ENCODE measurements at places on chromosomes 12 and 14. TPM values are rescaled to one million over a fixed set of nuclear protein-coding genes. Genes with fewer than 3 reads are reported as not detected.

DNA sequence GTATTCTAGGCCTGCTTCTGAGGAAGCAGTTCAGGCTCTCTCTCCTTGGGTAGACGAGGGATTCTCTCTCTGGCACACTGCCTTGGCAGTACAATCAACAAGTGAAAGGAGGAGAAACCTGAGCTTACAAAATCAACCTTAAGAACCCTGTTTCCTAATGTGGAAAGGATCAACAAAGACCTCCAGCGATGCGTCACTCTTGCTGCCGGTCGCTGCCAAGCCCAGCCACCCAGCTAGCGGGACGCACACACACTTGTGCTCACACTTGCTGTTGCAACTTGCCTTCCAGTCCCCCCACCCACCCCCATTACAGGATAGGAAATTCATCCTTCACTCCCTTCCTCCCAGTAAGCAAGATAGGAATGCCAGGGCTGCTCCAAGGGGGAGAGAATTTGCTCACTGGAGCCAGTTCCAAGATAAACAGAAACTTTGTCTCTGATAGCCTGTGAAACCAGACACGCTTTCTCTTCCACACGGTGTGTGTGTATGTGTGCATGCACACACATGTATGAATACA lies 144.3 kb downstream of the BCL11B start:
- no peak for DNase-seq

- DNase-seq, result no peak
Measured at GRCh38 chr14:99344051-99344758, 72.2 kb upstream of the BCL11B start.

- no peak for DNase-seq
Measured at GRCh38 chr14:89858089-89858488, 96.4 kb downstream of the EFCAB11 start.

- DNase-seq, result no peak
Measured at GRCh38 chr12:47527816-47528215, 178.0 kb downstream of the RPAP3 start.

DNA sequence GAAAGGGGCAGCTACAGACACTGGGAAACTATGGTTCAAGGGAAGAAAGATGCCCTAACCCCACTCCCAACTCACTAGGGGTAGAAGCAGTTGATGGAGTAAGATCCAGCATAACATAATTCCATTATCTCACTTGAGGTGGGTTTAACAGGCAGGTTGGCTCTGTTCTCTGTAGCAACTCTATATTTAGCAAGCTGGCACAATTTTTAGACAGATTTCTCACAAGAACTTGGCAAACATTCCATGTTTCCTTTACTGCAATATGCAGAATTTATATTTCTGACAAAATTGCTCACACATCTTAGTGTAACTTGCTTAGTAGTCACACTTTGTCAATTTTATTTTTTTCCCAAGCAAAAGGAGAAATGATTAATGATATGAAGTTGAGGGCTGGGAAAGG lies 475.4 kb downstream of the RMST start:
- no peak for DNase-seq

DNA sequence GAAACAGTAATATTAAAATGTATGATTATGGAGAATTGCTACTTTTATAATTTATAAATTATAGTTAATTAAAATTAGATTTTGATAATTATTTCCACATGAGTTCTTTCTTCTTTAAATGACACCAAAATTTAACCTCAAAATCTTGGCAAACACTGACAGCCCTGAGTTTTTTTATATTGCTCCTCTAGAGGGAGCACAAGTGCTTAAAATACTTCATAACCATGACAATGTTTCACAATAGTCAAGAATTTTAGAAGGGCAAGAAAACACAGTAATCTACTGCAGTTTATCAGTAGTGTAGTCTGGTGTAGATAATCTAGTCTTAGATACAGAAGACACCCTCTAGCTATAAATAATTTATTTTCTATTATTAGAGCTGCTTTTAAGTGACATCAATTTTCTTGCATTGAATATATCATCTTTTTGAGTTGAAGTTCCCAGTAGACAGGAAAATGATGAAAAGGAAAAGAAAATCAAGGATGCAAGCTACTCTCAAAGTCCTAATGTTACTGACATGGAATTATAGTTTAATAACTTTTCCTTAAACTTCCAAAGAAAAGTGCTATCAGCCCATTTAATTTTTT lies 14.3 kb upstream of the PTGER2 start:
- no peak for DNase-seq

GRCh38 chr12:234019-234418 lies 20.1 kb upstream of the SLC6A12 start:
- DNase-seq, result no peak

- no peak for DNase-seq
Measured at GRCh38 chr12:40903040-40903439, 210.8 kb downstream of the CNTN1 start.

- no peak for DNase-seq
Measured at GRCh38 chr12:65889144-65889880, 65.0 kb downstream of the HMGA2 start.

GRCh38 chr12:24386836-24387235 lies 437.4 kb upstream of the SOX5 start:
- no peak for DNase-seq

DNA sequence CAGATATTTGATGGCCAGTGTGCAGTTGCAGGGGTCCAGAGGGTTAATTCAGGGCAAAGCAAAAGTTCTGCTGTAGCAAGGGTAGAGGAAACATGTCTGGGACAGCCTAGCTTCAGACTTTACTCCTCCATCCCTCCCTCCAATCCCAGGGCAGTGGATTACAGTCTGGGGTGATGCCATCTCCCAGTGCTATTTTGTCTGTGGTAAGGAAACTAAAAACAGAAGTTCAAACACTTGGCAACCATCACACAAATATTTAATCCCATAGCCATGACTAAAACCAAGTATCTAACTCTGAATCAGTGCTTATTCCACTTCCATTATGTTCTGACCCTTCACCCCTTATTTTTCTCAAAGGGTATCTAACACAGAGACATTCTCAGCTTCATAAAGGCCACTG lies 61.8 kb downstream of the PIK3C2G start:
- DNase-seq, result no peak

GRCh38 chr12:116353958-116354357 lies 76.5 kb upstream of the MED13L start:
- DNase-seq, result no peak

DNA sequence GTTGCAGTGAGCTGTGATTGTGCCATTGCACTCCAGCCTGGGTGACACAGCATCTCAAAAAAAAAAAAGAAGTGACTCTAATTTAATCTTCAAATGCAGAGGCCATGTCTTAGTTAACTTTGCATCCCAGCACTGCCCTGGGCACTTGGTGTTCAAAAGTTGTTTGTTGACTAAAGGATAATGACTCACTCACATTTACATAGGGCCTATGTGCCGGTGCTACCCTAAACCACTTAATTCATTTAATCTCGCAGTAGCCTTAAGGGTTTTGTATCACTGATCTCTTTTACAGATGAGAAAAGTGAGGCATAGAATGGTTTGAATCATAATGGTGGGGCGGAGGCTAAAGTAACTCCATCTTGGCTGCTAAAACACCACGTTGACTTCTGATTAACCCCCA lies 23.7 kb downstream of the MFAP5 start:
- DNase-seq, result no peak

- no peak for DNase-seq
Measured at GRCh38 chr12:42960087-42960527, 370.6 kb upstream of the PRICKLE1 start.

DNA sequence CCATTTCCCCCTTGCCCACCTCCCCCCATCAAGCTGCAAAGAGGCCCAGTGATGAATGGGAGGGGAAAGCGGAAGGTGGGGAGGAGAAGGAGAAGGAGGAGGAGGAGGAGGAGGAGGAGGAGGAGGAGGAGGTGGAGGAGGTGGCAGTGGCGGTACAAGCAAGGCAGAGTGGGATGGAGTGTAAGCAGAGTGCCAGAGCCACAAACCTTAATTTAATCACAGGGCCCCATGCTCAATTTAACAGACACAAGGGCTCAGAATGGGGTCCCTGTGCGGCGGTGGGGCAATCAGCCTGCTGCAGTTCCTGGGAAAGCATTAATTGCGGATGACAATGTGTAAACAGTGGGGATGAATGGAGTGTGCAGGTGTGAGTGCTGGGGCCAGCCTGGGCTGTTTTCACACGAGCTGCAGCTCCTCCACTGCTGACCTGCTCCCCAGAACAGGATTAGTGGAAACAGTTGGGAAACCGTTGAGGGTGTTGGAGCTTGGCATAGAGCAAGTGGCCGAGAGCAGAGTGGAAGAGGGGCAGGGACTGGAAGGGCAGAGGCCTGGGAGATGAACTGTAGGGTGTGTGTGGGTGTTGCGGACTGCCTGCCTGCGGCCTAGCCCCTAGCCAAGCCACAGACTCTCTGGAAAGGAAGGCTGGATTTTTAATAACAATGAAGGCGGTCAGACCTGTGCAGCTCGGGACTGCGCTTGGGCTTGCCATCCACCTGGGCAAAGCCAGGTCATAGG lies 36.4 kb upstream of the SMOC1 start:
- DNase-seq, result no peak

DNA sequence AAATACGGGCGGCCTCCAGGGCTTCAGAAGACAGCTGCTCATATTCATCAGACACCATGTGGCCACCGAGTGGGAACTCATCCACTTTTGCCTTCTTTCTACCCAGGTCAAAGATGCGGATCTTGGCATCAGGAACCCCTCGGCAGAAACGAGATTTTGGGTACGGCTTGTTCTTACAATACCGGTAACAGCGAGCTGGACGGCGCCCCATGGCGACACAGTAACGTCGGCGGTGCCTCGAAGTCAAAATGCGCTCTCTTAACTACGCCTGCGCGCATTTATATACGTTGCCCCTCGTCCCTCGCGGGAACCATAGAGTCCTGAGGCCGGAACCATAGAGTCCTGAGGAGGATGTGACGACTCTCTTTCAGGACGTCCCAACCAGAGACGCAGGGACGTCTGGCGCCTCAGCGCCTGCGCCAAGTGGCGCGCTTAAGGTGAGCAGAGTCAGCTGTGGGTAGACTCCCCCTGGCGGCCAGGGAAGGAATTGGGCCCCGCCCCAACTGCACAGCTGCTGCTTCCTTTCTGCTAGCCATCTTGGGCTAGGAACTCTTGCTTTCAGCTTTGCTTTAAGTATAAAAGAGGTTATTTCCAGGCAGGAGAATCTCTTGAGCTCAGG lies at the start of gene RPL10L:
Gene RPL10L (minus strand): TSS at position 256 of the 619 bp plus-strand sequence. CDS start 45 bp downstream, at position 211.
- no peak for DNase-seq

DNA sequence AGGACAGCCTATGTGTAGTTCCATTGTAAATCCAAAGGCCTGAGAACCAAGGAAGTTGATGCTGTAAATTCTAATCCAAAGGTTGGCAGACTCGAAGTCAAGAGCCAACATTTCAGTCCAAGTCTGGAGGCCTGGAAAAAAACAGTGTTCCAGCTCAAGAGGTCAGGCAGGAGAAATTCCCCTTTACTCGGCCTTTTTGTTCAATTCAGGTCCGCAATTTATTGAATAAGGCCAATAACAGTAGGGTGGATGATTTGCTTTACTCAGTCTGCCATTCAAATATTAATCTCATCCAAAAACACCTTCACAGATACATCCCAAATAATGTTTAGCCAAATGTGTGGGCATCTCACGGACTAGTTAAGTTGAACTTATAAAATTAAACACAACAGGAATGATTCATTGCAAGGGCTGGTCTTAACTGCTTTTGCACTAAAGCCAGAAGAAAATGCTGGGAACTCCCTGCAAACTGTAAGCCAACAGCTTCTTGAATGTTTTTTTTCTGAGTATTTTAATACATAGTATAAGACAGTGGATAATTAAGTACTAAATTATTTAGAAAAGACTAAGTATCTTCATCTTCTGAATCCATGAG lies 197.4 kb upstream of the GARIN6 start:
- DNase-seq, result no peak

- DNase-seq, result no peak
Measured at GRCh38 chr14:59633486-59633885, 56.9 kb upstream of the CCDC175 start.

- no peak for DNase-seq
Measured at GRCh38 chr12:14693116-14693515, 3.3 kb downstream of the GUCY2C start.

GRCh38 chr14:89377544-89377943 lies 39.5 kb downstream of the FOXN3 start:
- DNase-seq, result no peak

GRCh38 chr14:71620401-71620800 lies 311.8 kb upstream of the RGS6 start:
- DNase-seq, result no peak

DNA sequence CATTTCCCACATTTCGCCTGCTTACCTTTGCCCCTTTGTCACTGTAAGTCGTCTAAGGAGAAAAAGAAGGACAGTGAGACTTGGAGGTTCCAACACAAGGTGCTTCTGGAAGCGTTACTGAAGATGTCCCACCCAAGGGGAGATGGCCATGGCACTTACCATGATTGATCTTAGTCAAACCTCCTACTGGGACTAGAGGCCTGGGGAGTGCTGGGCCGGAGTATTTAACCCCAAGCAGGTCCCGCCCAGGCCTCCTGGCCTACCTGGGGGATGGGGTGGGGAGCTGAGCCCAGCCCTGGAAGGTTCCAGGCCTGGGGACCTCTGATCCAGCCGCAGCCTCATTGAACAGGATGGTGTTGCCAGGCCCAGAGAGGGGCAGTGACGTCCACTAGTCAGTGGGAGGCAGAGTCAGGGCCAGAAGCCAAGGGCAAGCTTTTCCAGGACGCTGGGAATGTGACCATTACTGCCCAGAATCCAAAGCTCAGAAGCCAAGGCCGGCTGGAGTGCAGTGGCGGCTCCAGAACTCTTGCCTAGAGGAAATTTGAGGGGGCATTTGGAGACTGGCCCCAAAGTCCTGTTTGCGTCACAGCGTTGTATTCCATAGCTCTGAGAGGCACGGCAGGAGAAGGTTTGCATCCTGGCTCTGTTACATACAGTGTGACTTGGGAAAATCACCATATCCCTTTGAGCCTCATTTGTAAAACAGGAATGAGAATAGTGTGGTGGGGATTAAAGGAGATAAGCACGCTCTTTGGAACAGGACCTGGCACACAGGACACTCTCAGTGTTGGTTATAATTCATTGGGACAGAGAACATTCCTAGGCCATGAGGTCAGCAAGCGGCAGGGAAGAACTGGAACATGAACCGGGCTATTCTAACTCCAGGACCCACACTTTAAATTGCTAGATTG lies at the start of gene HPD:
Gene HPD (minus strand): TSS at position 198 of the 911 bp plus-strand sequence. CDS start 36 bp downstream, at position 162.
- peak; percentile 32 for DNase-seq

GRCh38 chr12:5085896-5086295 lies 42.2 kb downstream of the KCNA5 start:
- DNase-seq, result no peak

DNA sequence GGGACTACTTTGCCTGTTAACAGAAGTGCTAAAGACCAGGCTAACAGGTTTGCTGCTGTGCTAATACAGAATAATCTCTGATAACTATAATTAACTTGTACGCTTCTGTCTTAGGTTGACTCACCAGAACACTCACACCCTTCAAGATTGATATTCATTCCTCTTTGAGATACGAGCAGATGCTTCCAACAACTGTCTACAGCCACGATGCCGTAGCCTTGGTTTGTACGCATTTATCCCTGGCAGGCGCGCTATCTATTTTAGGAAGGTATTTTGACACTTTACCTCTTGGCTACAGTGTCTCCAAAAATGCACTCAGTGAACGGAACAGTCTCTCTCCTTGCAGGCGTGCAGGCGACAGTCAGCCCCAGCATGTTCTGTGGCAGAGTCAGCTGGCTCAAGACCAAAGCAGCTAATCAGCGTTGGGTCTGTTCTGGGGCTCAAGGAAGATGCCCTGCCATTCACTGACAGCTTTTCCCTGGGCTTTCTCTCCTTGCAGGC lies 146.4 kb upstream of the PRICKLE1 start:
- no peak for DNase-seq

ENDOU gene
- polyA plus RNA-seq, result 0.31 TPM

GRIN2B gene
- 1.1 TPM for polyA plus RNA-seq

KLRF1 gene
- polyA plus RNA-seq, result 0.78 TPM

CISTR gene
- polyA plus RNA-seq, result not detected

TCL1B gene
- 0.17 TPM for polyA plus RNA-seq

OTOGL gene
- polyA plus RNA-seq, result 0.92 TPM

APOF gene
- polyA plus RNA-seq, result not detected

ADSS1 gene
- polyA plus RNA-seq, result 12.6 TPM

CLEC9A gene
- polyA plus RNA-seq, result 0.44 TPM

REC8 gene
- polyA plus RNA-seq, result 47.5 TPM

All from right renal cortex interstitium (tissue), 3 donors.